GM12892 (cell line): ENCODE measurements at places on chromosomes 2 and 18.
A peak's percentile ranks its signal among the peaks of the same experiment; 100 is the strongest.

DNA sequence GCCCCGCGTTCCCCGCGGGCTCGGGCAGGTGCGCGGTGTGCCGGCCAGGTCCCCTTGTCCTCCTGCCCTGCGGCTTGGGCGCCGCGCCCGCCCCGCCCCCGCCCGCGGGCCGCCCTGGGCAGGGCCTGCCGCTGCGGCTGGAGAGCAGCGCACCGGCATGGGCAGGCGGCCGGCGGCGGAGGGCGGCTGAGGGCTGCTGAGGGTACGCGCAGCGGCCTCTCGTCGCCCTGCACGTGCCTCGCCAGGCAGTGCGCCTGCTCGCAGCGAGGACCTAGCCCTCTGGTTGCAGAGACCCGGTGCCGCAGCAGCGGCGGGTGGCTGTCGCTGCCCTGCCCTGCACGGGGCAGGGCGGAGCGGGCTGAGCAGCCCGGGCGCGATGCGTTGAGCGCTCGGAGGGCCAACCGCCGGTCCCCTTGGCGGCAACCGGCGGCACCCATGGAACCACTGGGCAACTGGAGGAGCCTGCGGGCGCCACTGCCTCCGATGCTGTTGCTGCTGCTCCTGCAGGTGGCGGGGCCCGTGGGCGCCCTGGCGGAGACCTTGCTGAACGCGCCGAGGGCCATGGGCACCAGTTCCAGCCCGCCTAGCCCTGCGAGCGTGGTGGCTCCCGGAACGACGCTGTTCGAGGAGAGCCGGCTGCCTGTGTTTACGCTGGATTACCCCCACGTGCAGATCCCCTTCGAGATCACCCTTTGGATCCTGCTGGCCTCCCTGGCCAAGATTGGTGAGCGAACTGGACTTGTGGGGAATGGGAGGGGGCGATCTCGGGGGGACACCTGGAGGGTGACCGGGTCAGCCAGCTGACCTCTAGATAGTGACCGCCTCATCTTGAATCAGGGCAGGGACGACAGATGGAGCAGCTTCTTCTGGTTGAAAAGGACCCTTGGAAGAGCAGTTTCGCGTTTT lies at the start of gene SLC9A2:
Gene SLC9A2, plus strand, starts transcription at position 140 of the 906 bp plus-strand sequence. Its CDS starts 296 bp downstream, at position 436.
- DNase-seq, result peak; percentile 5

DNA sequence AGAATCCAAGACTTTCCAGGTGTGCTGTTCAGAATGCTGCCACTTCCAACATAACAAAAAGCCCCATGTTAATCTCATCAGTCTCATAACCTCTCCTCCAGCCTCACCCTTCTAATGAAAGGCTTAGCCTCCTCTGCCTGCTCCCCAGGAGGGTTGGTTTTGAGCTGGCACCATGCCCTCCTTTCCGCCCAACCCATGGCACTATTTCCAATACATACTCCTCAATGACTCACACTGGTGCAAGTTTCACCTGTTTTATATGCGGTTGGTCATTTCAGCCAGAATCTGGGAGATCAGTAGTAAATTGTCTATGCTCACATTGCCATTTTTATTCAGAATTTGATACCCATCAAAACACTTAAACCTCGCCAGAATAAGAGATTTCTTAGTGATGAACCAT lies 157.6 kb upstream of the NRP2 start:
- DNase-seq, result no peak

- no peak for DNase-seq
These were observed 74.7 kb downstream of the SATB2 start for GRCh38 chr2:199383021-199383420.

- no peak for DNase-seq
These were observed 46.8 kb upstream of the RTN4 start for GRCh38 chr2:55097082-55097460.

GRCh38 chr2:119897736-119898395 lies 115.0 kb upstream of the EPB41L5 start:
- no peak for DNase-seq

DNA sequence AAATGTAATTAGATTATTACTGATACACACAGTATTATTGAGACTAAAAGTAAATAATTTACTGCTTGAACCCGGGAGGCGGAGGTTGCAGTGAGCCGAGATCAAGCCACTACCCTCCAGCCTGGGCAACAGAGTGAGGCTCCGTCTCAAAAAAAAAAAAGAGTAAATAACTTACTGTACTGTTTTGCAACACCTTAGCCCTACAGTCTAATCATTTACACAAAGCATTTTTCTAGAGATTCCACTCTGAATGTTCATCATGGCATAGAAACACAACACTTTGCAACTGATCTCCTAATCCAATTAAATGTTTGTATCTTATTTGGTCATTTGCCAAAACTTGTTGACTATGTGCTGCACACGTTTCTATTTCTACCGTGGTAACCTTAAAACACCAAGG lies 23.4 kb upstream of the RMP24 start:
- DNase-seq, result no peak

- DNase-seq, result no peak
These were observed 66.2 kb upstream of the KLF7 start for GRCh38 chr2:207231967-207232366.

- no peak for DNase-seq
These were observed 317.6 kb upstream of the NCKAP5 start for GRCh38 chr2:133885847-133886246.

- DNase-seq, result no peak
These were observed 2.9 kb upstream of the GREB1 start for GRCh38 chr2:11530864-11531465.

DNA sequence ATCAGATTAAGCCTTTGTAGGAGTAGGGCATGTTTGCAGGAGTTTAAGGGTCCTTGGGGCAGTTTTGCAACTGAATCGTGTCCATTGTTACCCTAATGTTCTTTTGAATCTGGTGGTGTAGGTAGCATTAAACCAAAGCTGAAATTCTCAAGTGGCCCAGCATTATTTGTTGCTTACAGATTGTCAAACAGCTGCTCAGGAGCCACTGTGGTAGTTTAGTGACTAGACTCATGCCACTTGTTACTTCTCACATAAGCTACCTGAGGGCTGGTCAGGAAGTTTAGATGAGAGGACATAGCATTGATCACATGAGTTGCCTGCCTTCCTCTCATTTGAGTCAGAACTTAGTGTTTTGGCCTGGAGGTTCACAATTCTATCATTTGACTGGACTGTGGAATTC lies 157.6 kb downstream of the HAUS1 start:
- DNase-seq, result no peak

DNA sequence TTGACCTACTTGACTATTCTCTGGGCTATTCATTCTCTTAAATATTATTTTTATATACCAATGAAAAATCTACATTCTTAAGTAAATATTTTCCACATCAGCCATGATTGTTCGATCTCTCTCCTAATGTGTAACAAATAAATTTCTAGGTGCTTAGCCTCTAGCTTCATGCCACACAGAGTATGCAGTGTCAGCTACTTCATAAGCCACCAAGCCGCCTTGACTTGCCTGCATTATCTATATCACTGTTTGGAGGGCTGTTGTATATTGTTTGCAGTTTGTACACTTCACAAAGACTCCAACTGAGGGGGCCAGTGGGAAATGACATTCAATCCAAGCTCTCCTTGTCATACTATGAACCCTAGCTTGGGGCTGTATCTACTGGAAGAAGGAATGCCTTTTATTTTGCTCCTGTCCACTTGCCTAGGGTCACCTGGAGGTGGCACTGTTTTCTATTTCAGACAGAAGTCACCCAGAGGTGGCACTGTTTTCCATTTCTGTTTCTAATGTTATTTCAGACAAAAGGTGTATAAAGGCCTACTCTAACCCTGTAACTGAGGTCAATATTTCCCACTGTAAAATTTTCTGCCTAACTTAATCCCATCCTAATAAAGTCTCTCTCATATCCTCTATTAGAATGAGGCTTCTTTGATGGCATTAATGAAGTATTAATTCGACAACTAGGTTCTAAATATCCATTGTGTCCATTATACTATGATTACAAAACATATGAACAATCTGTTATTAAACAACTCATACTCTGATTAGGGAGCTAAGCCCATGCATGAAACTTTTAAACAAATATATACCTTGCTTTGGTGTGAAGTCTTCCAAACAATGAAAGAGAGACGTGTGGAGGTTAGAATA lies 36.4 kb downstream of the COL5A2 start:
- DNase-seq, result peak; percentile 1

DNA sequence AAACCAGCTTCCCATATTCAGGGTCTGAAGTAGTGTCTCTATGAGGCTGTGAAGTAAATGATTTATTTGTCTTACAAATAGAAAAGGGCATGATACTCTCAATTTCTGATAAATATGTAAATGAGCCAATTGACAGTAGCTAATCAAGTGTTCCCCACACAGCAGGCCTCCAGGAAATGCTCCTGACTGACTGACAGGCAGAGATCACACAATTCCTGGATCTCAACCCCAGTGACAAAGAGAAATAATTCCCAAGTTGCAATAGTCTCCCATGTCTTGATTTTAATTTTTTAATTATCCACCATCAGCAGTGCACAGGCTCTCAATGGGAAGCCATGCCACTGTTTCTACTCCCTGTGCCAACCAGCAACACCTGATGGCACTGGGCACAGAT lies 390.4 kb downstream of the SOX11 start:
- DNase-seq, result no peak

DNA sequence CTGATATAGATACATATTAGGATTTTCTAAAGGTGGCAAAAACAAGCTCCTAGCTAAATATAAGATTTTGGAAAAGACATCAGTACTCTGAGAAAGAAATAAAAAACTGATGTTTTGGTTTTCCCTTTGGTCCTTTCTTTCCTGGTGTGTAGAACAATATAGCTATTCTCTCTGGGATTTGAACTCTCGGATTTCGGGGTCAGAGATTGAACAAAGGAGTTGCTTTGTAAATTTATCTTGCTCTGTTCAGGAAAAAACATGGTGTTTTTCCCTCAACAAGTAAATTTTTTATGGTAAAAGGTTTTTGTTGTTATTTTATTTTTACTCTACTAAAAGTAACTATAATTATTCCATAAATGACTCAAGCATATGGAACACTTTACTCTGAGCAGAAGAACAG lies 889.3 kb downstream of the ERBB4 start:
- DNase-seq, result no peak

DNA sequence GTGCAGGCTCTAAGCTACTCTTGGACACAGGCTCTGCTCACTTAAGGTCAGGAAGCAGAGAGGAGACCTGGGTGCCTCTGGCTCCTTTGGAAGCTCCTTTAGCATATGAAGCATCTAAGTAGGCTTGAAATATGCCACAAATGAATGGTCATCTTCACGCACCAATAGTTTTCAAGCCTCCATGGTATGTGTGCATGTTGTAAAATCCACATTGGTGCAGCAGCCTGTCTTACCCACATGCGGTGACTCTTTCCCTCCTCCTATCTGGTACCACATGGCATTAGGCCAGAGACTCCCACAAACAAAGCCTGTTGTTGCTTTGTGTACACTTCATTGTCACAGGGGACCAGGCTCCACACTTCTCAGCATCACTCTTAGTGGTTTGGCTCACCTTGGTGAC lies 442.2 kb upstream of the RAB12 start:
- DNase-seq, result no peak

- no peak for DNase-seq
These were observed 46.6 kb upstream of the RFX8 start for GRCh38 chr2:101521487-101521886.

DNA sequence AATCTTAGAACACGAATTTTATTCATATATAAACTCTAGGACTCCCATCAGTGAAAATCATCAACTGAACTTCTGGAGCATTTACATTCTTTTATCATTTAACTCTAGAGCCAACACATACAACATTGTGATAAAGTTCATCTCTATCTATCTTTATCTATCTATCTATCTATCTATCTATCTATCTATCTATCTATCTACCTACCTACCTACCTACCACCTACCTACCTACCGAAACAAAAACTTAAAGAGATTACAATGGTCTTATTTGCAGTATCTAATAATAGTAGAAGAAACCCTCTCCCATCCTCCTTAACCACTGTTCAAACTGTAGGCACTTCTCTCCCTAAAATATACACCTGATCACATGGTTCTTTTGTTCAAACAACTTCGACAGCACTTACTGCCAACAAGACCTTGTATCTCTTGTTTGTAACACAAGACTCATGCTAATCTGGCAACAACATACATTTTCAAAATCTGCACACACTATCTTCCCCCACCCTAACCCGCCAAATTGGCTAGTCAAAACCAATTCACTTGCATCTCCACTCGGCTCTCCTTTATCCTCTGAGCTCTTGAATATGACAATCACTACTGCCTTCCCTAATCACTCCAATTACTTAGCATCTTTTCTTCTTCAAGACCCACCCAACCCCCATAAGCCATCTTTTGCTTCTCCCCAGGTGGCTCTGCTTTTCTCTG lies 69.0 kb downstream of the GORASP2 start:
- DNase-seq, result no peak

DNA sequence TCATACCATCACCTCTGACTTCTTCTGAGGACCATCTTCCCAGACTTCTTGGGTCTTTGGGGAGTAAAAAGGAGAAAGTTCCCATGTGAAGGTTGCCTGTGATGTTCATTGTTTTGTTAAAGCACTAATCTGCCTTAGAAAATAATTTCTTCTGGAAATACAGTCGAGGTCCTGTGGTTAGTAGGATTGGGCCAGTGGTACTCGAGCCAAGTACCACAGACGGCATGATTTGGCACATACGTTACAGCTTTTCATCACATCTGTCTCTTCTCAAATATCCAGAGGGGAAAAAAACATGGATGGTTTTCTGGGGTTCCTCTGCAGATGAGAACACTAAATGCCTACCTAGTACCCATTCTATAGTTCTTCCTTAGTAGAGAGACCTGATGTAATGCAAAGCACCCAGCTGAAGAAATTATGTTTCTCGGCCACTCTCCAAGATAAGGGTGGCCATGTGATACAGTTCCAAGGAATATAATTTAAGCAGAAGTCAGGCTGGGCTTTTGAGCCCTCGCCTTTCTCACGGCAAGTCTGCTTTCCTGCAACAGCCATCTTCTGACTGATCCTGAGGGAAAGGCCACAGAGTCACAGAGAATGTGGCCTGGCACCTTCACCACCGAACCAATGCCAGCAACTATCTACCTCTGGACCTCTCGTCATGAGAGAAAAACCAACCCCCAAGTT lies 161.0 kb downstream of the RNF152 start:
- DNase-seq, result no peak

DNA sequence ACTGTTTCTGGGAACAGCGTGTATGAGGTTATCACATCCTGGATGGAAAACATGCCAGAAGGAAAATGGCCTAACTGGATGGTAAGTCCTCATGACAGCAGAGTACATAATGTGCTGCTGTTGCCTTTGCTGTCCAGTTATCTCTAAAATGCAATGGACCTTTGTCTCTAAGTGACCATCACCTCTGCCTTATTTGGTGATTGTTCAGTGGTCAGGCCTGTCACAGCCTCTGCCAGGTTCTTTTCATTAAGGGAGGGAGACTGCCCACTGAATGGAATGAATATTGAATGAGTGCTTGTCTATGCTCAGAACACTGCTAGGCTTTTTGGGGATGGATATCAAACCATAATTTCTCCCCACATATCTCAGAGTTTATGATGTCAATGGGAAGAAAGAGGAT lies 29.0 kb downstream of the SLC3A1 start:
- DNase-seq, result no peak

DNA sequence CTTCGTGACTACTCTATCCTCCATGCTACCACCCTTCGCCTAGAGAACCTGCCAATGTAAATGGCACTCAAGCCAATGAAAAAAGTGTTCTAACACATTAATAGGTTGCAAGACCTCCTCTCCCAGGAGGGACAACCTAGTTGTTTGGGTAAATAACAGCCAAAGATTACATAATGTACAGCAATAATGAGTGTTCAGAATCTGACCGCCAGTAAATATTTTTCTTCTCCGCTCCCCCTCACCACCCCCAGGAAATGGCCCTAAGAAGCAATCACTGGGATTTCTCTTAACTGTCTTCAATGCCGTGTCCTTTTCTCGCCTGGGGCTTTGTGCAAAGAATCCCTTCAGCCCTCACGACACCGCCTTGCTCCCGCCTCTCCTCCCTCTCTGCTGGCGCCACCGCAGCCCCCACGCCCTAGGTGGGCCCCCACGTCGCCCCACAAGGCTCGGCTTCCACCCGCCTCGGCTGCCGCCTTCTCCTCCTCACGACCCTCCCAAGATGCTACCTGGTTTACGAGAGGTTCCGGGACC lies 458 bp downstream of the HYCC2 start:
- peak; percentile 16 for DNase-seq
